T-helper 1 cell (primary cell): ENCODE measurements at places on chromosomes 16 and 17.

DNA sequence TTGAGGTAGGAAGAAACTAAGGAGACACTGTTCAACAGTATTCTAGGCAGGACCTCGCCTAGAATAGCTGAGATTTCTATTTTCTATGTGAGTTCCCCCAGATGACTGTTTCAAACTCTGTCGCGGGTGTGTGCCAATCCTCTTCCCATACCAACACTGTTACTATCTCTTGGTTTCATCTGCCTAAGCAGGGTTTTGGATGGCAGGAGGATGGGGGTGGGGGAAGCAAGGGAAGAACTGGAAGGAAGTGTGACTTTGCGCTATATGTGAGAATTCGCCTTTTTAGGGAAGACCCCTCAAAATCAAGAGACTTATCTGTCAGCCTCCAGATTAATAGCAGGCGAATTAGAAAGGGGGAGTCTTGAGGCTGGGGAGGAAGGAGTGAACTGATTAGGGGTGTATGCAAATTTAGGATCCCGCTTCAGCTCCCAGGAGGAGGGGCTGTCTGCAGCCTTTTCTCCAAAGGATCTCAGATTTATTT lies 521 bp upstream of the G6PC3 start:
- no peak for DNase-seq

- DNase-seq, result peak; percentile 74
Measured at GRCh38 chr16:31458073-31458843, 1.0 kb upstream of the ARMC5 start.

DNA sequence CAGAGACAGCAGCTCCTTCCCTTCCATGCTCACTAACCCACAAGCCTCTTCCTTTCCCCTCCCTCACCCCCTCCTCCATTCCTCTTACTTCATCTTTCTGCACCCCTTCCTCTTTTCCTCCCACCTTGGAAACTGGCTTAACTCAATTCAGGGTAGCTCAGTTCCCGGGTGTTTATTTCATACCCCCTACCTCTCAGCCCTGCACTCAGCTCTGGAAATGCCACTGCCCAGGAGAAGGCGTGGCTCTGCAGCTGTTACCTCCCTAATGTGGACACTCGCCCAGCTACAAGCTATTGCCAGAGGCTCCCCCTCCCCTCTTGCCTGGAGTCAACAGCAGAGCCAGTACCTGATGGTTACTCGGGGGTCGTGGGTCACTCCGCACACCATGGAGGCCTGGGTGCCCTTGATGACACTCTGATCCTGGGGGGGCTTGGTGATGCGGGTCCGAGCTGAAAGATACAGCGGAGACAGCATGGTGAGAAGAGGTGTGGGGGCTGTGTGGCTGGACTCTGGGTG lies 118.4 kb upstream of the CDC42EP4 start:
- DNase-seq, result no peak

- DNase-seq, result no peak
Measured at GRCh38 chr16:30786115-30786935, 680 bp downstream of the ZNF629 start.

- DNase-seq, result no peak
Measured at GRCh38 chr17:6092182-6092902, 22.2 kb downstream of the WSCD1 start.

DNA sequence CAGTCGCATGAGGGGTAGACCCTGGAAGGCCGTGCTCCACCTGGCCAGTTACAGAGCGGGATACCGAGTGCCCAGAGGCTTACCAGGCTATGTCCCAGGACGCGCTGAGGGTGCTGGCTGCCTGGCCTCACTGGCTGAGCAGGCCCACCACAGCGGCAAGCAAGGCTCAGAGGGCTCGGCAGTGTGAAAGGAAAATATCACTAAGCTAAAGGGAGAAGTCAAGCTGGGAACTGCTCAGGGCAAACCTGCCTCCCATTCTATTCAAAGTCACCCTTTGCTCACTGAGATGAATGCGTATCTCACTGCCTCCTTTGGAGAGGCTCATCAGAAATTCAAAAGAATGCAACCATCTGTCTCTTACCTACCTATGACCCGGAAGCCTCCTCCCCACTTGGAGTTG lies 37.4 kb downstream of the CCDC57 start:
- DNase-seq, result no peak

- DNase-seq, result no peak
Measured at GRCh38 chr16:1078579-1079021, 6.1 kb downstream of the SSTR5 start.

- no peak for DNase-seq
Measured at GRCh38 chr17:77558846-77559626, 399.5 kb upstream of the TNRC6C start.

GRCh38 chr17:29086628-29087332 lies 43.8 kb downstream of the PIPOX start:
- no peak for DNase-seq

DNA sequence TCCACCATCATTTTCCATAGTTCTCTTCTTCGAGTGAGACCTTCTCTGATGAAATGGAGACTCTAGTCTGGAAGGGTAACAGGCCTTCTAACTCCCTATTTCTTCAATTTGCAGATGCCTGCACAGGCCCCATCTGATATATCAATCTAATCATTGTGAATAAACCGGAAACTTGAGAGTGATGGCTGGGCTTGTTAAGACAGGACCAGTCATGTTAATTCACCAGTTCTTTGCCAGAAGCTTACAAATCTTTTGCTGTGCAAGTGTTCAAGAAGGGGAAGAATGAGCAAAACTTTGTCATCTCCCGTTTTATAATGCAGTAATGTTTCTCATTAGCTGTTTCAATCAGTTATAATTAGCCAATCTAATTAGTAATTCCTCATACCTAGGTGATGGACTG lies 1561.3 kb upstream of the GOT2 start:
- DNase-seq, result no peak

DNA sequence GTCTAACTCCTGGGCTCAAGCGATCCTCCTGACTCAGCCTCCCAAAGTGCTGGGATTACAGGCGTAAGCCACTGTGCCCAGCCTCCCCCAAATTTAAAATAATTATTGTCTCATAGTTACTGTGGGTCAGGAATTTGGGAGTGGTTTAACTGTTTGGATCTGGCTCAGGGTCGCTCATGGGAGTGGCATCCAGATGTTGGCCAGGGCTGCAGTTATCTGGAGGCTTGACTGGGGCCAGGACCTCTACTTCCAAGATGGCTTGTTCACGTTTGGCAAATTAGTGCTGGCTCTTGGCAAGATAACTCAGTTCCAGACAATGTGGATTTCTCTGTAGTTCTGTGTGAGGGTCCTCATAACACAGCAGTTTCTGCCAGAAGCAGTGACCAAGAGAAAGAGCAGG lies 8.0 kb downstream of the TEN1 start:
- DNase-seq, result no peak

DNA sequence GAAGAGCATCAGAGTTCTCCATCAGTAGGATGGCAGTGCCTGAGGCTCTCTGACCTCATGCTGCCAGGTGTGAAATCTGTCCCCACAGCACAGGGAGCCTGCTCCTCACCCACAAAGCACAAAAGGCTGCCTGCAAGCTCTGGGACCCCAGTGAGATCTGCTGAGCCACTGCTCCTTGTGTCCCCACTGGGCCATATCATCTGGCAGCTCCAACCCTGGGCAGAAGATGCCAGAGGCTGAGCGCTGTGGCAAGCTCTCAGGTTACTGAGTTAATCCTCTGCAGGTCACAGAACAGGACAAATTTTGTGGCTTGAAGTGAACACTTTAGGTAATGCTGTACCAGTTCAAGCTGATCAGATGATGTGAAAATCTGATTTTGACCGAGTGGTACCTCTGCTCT lies 26.7 kb upstream of the ERN1 start:
- no peak for DNase-seq

- no peak for DNase-seq
Measured at GRCh38 chr17:7445619-7445968, 733 bp downstream of the CHRNB1 start.

- no peak for DNase-seq
Measured at GRCh38 chr16:13953501-13953900, 33.5 kb downstream of the ERCC4 start.

DNA sequence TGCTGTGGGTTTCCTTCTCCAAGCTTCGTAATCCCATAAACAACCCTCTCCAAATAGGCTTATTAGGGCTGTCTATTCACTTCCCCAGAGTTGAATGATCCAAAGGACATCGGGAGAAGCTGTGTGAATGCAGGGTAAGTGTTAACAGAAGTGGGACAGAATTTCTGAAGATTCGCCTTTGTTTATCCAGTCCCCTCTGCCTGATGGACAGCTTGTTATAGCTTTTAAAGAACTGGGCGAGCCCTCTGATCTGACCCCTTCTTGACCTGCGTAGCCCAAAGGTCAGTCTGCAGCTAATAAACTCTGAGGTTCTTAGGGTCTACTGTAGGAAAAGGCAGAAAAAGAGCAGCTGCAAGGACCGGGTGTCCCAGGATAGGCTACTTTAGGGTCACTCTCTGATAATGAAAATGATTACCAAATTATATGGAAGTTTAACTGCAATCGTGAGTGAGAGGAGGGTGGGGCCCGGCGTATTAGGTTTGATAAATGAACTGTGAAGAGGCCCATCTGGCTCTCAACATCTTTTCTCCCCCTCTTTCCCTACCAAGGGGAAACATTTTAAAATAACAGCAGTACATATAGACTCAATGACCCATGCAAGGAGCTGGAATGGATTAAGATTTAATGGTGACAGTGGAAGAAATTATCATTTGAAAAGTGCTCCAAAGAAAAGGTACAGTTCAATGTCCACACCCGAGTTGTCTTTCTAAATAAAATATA lies 233.4 kb downstream of the FTO start:
- DNase-seq, result no peak

DNA sequence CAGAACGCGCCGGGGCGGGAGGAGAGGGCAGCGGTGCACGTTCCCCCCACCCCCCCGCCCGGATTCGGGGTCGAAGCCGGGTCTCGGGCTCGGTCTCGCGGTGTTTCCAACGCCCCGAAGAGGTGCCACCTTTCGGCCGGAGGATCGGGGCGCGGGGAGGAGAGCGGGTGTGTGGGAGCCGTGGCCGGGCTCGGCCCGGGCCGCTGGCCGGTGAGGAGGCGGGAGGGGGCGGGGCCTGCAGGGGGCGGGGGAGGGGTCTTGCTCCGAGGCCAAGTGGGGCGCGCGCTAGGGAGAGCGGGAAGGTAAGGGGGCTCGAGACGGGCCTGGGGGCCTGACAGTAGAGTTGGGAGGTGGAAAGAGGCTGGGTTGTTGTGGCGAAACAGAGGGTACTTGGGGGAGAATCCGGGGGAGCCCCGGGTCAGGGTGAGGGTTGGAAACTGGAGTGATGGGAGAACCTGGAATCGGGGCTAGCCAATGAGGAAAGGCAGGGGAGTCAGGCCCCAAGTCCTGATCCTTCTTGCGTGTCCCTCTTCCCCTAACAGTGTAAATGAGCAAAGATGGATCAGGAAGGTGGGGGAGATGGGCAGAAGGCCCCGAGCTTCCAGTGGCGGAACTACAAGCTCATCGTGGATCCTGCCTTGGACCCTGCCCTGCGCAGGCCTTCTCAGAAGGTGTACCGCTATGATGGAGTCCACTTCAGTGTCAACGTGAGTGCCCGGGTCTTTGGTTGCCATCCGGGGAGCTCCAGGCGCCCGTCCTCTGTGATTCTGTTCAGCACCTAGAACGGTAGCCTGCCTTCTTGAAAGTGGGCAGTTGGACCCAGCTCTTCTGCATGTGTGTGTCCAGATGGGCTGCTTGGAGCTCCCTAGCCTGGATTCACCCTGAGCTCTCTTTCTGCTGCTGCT lies 873 bp downstream of the SETD1A start:
- no peak for DNase-seq

GRCh38 chr17:50798424-50799288 lies 31.3 kb upstream of the ANKRD40CL start:
- no peak for DNase-seq

GRCh38 chr17:81387100-81388090 lies 7.9 kb upstream of the BAHCC1 start:
- no peak for DNase-seq

DNA sequence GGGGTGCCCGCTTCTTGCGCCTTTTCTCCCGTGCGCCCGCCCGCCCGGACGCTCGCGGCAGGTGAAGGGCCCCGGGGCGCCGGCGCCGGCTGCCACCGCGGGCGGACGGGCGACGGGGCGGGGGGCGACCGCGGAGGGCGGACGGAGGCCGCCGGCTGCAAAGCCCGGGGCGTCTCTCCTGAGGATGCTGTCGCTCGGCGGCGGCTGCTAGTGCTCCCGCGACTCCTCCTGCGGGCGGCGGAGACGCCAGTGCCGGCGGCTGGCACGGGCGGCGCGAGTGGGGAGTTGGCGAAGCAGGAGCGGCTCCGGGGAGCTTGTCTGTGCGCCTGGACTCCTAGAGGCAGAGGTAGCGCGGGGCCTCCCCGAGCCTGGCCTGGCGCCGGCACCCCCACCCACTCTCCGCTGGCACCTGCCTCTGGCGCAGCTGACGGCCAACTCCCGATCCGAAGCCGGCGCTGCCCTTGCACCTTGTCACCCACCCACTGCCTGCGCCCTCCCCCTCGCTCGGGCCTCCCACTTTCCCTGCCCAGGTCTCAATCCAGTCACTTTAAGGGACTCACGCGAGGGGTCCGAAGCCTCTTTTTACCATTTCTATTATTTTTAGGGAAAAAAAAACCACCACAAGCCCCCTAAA lies at the start of gene FAM20A:
Gene FAM20A (minus strand): TSS at position 437 of the 634 bp plus-strand sequence. CDS start 701 bp downstream, outside the sequence.
- no peak for DNase-seq

GRCh38 chr16:56257239-56257638 lies 66.0 kb downstream of the GNAO1 start:
- DNase-seq, result no peak

- no peak for DNase-seq
Measured at GRCh38 chr16:67163999-67164558, 466 bp upstream of the HSF4 start.

- DNase-seq, result no peak
Measured at GRCh38 chr17:79987187-79987934, 48.3 kb downstream of the TBC1D16 start.
